ENCODE measurements at places on chromosomes 1 and 21. TPM values are rescaled to one million over a fixed set of nuclear protein-coding genes. Genes with fewer than 3 reads are reported as not detected.

Gene ZNF678
- total RNA-seq = 4.9 TPM

Gene ADCY10
- total RNA-seq = 0.03 TPM

Gene LCE1E
- not detected for total RNA-seq

Gene GJB3
- 0.09 TPM for total RNA-seq

Gene SCNM1
- 8.4 TPM for total RNA-seq

Gene CFHR3
- 0.09 TPM for total RNA-seq

Gene EDN2
- 1.9 TPM for total RNA-seq

Gene ZFP69
- total RNA-seq = 1.3 TPM

Gene PTPN22
- total RNA-seq = 1.3 TPM

Gene PLA2G2D
- total RNA-seq = not detected

Gene KRTAP21-2
- not detected for total RNA-seq

GRCh38 chr21:29056005-29056404 lies 17.4 kb downstream of the CCT8 start:
- DNase-seq = no peak

- no peak for DNase-seq
These were observed 10.3 kb downstream of the KCNN3 start for GRCh38 chr1:154859786-154860155.

- DNase-seq = no peak
These were observed 161.5 kb downstream of the IER5 start for GRCh38 chr1:181250038-181250437.

- DNase-seq = no peak
These were observed 13.5 kb downstream of the ADAMTSL4 start for GRCh38 chr1:150562446-150563339.

DNA sequence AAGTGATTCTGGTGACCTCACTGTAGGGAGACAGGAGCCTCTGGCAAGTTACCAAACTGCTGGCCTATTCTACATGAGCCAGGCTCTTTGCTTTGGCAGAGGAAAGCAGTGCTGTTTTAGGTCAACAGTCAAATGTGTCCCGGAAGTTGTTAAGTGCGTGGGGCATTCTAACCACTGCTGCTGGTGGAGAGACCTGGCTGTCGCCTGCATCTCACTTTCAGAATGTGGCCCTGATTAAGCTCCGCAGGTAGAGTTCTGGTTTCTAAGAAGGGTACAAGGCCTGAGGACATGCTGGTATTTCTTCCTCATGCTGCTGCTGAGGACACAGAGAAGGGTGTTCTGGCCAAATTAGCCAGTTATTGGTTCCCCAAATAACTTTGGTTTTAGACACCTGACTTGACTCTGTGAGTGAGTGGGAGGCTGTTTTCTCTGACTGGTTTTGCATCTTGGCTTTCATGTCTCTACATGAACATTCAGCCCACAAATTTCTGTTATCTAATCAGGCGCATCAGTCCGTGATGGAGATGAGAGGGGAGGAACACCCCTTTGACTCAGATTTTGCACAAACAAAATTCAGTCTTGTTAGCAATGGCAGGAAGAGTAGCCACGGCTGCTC lies 120.8 kb downstream of the LMO4 start:
- no peak for DNase-seq

DNA sequence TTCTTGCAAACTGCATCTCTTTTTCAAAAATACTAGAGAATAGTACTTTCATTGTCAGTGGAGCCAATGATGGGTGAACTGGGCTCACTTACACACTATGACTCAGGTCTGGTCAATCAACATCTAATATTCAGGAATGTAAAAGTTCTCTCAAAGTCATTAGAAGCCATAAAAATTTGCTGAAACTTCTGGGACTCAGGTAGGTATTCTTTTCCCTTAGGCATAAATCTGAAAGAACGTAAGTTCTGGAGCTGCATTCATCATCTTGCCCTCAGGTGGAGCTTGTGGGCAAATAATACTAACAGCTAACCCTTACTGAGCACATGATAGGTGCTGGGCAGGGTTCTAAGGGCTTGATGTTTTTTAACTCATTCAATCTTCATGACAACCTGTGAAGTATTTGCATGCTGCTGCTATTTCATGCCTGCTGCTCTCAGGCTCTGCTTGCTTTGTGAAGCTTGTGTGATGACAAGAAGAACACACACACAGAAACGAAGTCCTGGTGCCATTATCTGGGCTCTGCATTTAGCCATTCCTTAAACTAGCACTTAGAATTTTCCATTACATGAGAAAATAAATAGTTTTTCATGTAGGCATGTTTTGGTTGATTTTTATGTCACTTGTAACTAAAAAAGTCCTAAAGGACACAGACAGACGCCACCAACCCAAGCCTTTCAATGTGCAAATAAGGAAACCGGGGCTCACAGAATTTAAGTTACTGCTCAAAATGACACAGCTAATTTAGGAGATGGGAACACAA lies 394.2 kb upstream of the LYPLAL1 start:
- no peak for DNase-seq

- no peak for DNase-seq
These were observed 510.3 kb downstream of the NPHP4 start for GRCh38 chr1:5481889-5482288.

DNA sequence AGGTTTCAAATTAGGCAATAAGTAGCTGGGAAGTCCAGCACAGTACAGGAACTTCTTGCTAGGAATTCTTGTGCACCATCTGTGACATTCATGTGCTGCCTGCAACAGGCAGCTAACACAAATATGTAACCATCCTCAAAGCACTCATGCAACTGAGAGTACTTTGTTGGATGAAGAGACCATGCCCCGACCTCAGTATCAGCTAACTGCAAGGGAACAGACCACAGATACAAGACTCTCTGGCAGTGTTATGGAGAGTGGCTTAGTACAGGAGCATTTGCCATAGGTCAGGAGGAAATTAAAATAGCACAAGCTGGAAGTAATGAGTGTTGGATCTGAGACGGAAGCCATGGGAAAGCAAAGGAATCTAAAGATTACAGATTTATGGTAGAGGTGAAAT lies 123.6 kb downstream of the LRRC53 start:
- DNase-seq = no peak

GRCh38 chr1:214538496-214538895 lies 12.9 kb downstream of the PTPN14 start:
- no peak for DNase-seq

- no peak for DNase-seq
These were observed 1.3 kb upstream of the OLIG2 start for GRCh38 chr21:33024201-33025103.

GRCh38 chr1:206105464-206105995 lies 11.7 kb downstream of the AVPR1B start:
- no peak for DNase-seq

GRCh38 chr1:154957091-154957657 lies 1.3 kb upstream of the PBXIP1 start:
- DNase-seq = no peak

DNA sequence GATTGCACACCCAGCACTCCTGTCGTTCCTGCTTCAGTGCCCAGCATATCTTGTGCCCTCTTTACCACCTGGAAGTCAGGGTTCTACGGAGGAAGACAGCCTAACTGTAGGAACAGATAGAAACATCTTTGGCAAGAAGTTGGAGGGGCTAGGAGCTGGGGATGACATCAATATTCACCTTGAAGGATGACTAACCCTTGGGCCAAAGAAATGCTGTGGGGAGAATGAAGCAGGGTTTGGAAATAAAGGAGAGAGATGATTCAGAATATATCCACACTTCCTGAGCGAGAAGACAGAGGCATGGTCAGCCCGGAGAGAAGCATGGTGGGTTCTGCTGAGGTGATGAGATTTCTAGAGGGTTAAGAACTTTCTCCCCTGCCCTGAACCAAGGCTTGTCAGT lies 4.6 kb upstream of the NKAIN1 start:
- DNase-seq = no peak

- DNase-seq = no peak
These were observed 556 bp downstream of the WDR77 start for GRCh38 chr1:111448482-111448917.

DNA sequence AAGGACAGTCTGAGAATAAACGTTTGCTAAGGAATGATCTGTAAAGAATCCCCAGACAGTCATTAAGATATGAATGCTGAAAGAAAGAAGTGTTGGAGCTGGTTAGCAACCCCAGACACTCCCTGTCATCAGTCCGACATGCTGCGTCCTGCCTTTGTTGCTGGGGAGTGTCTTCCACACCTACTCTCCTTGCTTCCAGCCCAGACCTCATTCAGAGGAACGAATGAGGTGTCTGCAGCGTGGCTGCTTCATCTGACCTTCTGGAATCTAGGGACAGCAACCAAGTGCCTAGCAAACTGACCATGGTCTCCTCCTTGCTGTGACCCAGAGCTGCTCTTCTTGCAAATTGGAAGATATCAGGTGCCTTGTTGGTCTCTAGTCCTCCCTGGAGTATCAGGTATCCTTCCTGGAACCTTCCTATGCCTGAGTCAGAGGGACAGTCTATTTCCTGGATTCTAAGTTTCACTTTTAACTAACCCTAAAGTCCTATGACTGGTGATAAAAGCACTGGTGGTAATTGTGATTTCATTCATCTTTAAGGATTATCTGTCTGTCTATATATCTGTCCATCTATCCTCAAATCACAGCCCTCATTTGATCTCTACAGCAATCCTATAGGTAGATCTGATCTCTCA lies 45.3 kb downstream of the NFASC start:
- no peak for DNase-seq

- DNase-seq = no peak
These were observed 42.2 kb upstream of the ZNF326 start for GRCh38 chr1:89952605-89953130.

DNA sequence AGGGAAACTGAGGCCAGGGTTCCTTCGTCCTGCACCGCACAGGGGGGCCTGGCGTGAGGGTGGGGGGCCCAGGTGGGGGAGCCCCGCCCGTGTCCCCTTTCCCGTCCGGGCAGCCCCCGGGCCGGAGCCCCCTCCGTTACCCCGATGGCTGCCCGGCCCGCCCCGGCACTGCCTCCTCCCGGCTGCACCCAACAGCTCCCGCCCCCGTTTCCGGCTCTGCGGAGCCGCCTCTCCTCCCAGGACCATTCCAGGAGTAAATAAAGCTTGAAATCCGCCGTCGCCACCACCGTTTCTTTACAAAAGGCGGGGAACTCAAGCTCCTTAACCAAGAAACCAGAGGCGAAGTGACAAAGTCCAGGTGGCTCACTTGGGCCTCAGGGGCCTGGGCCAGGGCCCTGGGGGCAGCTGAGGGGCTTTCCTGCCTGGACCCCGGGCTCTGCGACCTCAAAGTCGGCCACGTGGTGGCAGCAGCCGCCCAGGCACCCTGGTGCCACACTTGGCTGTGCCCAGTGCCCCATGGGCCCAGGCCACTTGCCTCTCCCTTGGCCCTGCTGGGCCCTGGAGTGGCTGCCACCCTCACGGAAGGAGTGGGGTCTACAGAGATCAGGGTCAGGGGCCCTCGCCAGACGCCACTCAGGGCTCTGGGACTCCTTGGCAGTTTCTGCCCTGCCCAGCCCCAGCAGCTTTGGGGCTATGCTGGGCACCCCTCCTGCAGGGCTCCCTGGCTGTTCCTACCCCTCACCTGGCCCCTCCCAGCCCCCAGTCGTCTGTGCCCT lies 514 bp upstream of the FAAP20 start:
- DNase-seq = peak; percentile 88

- DNase-seq = no peak
These were observed 251.7 kb upstream of the ADGRL2 start for GRCh38 chr1:81548918-81549587.

DNA sequence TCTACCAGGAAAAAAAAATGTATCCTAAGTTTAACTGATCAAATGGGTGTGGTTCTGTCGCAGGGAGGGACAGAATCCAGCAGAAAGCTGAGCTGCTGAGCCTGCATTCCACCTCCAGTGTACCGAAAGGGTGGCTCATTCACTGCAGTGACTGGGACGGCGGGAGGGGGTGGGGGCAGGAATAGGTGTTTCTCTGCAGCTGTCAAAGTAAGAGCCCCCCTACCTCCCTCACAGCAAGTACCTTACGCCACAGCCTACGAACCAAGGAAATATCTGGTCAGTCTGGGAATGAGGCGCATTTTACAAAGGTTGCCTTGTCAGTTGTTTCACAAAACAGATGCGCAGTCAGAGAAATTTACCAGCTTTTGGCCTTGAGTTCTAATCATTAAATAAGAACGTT lies 1.7 kb downstream of the S100B start:
- DNase-seq = no peak

DNA sequence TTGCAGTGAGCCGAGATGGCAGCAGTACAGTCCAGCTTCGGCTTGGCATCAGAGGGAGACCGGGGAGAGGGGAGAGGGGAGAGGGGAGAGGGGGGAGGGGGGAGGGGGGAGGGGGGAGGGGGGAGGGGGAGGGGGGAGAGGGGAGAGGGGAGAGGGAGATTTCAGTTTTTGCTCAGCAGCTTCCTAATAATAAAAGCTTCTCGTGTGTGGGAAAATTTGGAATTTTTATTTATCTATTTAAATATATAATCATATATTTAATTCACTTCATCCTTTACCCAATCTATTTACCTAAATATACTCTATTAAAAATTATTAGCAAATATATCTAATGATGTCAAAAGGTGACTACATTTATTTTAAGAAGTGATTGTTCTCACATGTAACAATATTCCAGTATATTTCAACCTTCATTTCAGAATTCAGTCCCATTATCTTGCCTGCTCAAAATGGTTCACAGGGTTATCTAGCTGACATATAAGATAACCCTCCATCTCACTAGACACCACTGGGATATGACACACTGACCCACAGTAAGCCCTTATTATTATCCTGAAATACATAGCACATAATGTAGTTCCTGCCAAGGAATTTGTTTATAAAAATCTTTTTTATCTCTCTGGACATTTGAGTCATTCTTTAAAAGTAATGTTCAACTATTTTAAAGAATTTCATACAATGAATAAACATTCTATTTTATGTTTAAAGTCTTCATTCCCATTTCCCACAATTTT lies 105.9 kb downstream of the GPATCH2 start:
- DNase-seq = no peak

DNA sequence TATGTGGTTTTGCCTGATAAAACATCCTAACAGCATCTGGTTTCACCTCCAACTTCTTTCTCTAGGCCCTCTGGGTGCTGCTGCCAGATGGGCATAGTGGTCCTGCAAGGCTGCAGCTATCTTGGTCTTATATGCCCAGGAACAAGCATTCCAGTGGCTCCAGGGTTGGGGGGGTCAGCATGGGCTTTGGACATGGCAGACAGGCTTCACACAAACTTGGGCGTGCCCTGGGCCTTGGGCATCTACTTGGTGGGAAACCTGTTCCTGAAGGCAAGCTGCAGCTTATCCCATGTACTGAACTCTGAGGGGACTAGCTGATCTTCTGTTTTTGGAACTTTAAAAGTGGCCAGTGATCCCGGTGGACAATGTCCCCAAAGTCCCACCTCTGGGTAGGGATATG lies 54.9 kb upstream of the ZNF678 start:
- no peak for DNase-seq

DNA sequence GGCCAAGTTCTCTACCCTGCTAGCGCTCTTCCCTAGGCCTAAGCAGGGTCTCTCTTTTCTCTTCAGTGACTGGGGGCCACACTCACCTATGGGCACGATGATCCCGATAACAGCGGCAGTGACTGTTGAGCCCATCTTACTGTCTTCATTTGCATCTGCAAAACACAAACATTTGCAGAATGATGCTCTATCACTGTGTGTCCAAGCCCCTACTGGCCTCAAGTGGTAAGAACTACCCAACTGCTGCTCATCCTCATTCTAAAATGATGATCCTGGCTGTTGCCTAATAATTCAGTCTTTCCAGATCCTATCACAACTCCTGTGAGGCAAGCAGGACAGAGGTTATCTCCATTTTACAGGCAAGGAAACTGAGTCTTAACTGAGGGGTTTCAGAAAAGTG lies 16.7 kb upstream of the MAGOH start:
- DNase-seq = no peak

GRCh38 chr1:179026813-179027669 lies 1.3 kb downstream of the FAM20B start:
- DNase-seq = no peak

Data from pancreas (tissue), 10 donors.